ENCODE measurements at places on chromosomes 4 and X.

DNA sequence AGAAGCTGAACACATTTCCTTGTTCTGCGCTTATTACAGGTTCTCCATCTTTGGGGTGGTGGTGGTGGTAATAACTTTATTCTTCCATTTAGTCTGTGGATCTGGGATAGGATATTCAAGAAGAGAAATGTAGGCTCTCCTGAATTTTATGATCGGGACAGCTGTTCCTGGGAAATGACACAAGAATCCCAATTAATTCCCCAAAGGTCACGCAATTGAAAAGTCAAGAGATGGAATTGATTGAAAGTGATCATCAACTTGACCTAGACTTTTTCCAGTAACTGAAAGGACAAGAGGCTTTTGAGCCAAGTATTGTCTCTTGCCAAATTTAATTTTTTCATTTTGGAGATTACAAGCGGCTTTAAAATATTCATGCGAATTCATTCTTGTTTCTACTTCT is 98.7 kb upstream of the CBLL2 start:
- DNase-seq: no peak

DNA sequence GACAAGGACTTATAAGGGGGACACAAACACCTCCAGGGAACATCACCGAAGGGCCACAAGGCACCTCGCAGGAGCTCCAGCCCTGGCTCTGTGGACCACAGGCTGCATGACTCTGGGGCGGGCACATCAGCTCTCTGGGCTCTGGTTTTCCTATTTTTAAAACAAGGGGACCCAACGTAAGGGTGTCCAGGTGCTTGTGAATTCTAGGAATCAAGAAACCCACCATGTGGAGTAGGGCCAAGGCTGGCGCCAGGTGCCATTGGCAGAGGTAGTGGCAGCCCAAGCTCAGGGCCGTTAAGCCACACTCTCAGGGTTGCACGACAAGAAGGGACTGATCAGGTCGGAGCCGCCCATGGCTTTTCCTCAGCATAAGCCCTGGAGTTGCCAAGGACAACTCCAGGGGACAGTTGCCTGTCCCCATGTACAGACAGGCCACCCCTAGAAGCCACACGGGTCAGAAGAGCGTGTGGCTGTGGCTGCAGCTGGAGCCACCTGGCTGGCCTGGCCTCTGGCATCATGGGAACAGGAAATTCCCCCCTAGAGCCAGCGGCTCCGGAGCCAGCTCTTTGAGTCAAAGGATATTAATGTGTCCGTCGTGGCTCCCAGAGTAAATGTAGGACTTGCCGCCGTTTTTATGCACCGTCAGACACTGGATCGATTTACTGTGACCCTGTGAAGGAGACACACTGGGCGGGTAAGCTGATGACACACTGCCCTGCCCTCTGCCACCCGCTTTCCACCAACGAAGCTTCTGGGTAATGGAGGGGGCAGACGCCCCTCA is 32.5 kb downstream of the WDR1 start:
- DNase-seq: no peak

DNA sequence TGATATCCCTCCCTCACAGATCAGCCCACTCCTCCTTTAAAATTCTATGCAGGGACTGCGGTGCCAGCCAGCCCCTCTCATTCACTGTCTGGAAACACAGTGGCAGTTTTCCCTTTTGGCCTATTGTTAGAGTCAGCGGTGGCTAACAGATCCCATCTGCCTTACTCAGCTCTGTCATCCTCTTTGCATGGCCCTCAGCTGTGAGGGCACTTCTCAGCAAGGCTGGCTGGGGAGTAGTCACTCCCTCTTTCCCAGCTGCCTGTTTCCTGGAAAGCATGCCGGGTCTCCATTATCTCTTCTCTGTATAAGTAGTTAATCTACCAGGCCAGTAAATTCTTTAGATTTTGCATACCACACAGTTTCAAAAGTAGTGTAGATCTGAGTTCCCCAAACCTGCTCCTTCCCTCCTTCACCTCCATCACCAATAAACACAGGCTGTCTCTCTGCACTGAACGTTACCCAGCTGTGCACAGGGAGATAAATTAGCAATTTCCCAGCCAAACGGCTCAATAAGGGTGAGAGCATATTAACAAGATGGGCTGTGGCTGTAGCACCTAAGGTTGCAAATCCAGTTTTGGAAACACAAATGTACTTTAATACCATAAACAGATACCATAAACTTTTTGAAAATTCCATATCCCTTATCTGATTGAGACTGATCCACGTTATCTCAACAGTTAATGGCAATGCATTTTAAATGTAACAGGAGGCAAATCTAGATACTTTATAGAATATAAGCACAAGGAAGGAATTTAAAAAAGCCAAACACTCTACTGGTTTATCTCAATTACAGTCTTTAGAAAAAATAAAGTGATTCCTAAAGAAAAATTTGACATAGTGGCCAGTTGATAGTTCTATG is 229.3 kb downstream of the ANKRD50 start:
- DNase-seq: peak; percentile 92

- no peak for DNase-seq
These were observed 29.2 kb downstream of the SLAIN2 start for GRCh38 chr4:48370260-48371134.

- peak; percentile 58 for DNase-seq
These were observed 46.4 kb upstream of the SPRY1 start for GRCh38 chr4:123350191-123350544.

DNA sequence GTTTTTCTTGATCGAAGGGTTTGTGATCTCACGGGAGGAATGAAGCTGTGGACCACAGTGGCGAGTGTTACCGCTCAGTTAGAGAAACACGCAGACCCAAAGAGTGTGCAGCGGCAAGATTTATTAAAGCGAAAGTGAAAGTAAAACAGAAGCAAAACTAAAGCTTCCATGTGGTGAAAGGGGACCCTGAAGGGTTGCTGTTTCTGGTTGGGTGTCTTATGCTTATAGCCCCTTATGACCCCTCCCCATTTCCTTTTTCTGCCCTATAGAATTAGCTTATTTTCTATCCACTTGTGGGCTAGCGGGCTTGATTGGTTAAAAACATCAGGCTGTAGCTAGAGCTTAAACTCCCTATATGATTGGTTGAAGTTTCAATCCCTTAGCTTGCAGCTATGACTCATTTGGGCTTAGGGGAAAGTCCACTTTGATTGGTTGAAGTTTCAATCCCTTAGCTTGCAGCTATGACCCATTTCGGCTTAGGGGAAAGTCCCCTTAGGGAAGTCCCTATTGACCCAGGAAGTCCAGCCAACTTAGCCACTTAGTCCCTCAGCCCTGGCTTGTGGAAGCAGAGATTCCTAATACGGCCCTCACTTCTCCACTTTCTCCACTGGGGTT is 171.2 kb upstream of the NWD2 start:
- DNase-seq: no peak

DNA sequence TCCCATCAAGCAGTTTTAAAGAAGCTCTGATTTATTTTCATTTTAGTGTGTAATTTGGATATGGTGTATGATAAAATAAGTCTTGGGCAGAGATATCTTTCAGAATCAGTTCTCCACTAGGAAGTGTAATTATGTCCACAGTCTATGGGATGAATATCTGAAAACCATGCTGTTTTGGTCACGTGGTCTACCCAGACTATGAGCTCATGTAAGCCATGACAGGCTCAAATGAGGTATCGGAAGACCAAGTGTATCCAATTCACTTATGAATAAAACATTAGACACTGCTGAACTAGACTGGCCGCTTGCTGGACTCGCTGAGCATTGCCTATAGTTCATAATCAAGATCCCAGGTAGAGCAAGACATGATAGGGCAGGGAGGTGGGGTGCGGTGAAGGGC is 50.5 kb downstream of the SOD3 start:
- no peak for DNase-seq

- peak; percentile 89 for DNase-seq
These were observed at the start of gene JADE3 for GRCh38 chrX:46912098-46912602. Gene JADE3, plus strand, starts transcription at chrX:46912421. Its CDS starts 72,474 bp downstream, at chrX:46984895.

DNA sequence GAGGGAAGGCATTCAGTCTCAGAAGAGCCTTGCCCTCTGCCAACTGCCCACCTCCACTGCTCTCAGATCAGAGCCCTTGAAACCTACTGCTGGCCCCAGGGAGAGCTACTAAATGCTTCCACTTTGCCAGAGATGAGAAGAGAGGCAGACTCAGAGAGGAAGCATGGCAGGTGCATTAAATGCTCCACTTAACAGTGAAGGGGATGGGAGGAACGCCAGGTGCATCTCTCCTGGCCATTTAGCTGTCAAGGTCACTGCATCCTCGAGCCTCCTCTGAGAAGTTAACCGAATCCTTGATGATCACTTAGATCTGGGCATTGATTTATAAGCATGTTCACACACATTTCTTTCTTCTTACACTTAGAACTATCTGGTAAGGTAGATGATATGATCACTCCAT is 15.0 kb downstream of the TRPC5 start:
- DNase-seq: no peak

DNA sequence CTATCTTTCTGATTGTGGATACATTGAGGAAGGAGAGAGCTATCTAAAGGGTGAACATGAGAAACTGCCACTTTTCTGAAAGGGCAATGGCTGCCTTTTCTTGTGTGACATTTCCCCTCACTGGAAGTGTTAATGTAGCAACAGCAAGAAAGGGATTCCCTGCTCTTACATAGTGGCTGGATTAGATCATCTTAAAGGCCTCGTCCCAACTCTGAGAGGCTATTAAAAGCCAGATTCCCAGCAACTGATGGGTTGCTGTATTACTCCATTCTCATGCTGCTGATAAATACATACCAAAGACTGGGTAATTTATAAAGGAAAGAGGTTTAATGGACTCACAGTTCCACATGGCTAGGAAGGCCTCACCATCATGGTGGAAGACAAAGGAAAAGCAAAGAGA is 33.7 kb upstream of the ADH7 start:
- no peak for DNase-seq

DNA sequence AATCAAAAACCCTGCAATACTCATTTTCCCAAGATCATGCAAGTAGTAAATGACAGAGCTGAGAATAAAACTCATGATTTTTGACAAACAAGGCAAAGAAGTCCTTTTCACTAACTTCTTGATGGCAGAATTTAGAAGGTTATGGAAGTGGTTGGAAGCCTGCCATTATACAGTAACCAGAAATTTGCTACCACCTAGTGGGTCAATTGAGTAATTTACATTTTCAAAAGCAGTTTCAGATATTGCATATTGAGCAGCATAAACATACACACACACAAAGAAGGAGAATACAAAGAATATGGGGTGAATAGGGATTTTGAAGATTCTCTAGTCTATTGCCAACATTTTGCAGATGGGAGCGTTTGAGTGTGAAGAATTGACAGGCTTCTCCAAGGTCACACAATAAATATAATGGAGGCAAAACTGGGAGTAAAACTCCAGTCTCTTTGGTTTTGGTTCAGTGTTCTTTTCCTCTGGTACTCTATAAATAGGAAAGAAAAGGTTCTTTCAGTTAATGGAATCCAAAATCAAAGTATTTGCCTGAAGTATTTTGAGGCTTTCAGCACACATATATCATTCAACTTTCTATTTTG is 70.2 kb downstream of the GC start:
- DNase-seq: no peak

DNA sequence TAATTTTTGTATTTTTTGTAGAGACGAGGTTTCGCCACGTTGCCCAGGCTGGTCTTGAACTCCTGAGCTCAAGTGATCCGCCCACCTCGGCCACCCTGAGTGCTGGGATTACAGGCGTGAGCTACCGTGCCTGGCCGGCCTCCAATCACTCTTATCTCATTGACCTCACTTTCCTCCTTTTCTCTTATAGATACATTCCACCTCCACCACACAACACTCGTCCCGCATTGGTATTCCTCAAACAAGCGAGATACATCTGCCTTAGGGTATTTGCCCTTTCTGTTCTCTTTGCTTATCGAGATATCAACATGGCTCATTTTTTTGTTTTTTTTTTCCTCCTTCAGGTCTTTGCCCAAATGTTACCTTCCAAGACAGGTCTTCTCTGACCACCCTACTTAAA is 1.8 kb upstream of the PRPS1 start:
- no peak for DNase-seq

DNA sequence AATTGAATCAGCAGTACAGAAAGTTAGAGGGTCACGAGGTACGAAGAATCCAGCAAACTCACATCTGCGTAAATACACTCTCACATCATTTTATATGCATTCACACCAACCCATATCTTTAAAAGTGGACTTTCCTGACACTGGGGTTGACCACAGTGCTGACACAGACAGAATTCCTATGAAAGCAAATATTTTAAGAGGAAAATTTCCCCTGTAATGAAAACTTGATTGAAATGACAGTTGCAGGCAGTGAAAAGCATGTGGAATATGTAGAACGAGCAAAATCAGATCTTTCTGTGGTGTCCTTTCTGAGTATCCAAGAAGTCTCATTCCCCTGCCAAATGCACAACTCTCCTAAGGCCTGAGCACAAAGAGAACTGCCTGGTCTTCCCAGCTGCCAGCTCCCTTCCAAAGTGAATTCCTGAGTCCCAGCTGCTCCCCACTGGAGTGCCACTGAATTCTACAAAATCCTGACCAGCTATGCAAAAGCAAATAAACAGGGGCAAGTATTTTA is 50.5 kb upstream of the FAM9C start:
- no peak for DNase-seq

GRCh38 chr4:156824451-156825060 is 147.0 kb downstream of the PDGFC start:
- no peak for DNase-seq

GRCh38 chr4:108355186-108355901 is 186.6 kb upstream of the LEF1 start:
- no peak for DNase-seq

- DNase-seq: no peak
These were observed 103.1 kb downstream of the UCHL1 start for GRCh38 chr4:41359836-41360213.

DNA sequence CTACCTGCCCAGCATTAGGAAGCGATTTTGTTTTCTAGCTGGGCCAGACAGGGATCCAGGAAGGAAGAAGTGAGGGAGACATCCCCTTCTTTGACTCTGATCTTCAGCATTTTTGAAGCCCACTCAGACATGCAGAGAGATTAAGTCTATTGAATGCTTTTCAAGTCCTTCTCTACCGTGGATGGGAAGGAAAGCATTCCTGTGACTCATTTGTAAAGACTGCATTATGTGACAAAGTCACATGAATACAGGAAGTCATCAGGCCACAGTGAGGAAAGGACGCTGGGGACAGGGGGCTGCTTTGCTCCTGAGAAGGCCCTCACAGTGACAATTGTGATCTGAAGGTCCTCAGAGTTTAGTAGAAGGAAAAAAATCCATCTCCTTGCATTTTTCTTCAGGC is 67.4 kb upstream of the GBA3 start:
- peak; percentile 71 for DNase-seq

- no peak for DNase-seq
These were observed 283.8 kb upstream of the ARSJ start for GRCh38 chr4:114263233-114263632.

- DNase-seq: no peak
These were observed 39.3 kb downstream of the ATP2B3 start for GRCh38 chrX:153556767-153557166.

DNA sequence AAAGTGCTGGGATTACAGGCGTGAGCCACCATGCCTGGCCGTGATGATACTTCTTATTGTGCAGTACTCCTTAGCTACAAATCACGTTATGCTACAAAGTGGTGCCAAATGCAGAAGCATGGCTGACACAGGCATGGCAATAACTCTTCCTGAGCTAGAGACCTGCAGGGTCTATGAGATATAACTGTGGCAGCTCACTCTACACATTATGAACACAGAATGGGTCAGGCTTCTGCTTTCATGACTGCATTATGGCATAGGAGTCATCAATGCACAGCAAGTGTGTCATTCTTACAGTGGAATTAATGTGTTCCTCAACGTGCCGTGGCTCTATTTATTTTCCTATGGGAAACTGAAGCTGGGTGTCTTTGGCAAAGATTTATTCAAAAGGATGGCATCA is 64.5 kb downstream of the UGT8 start:
- DNase-seq: no peak

GRCh38 chr4:92636038-92636806 is 332.5 kb downstream of the GRID2 start:
- no peak for DNase-seq

Data from islet precursor cell (in vitro differentiated cells).